ENCODE measurements at places on chromosomes 1 and 21.

- DNase-seq: no peak
- H3K27me3 ChIP-seq: no peaks in the 10 kb centered on the region
- H3K4me3 ChIP-seq: no peak overlapping the region
- H3K27ac ChIP-seq: no peak overlapping the region
Observed at GRCh38 chr1:24921412-24921811, 8.7 kb downstream of the RUNX3 start.

DNA sequence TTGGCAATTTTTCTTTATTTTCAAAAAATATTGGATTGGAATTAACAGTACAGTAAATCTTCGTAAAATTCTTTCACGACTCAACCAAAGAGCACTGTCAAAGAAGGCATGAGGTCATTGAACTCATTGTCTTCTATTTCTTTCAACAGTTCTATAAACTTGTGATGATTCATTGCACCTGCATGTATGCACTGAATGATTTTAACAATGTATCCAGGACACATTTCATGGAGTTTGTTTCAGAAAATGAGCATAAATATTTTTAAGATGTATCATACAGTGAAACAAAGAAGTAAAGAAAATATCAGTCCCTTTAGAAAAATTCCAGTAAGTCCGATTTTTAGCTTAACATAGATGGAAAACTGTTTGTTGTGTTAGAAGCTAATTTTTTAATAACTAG is 33.6 kb upstream of the CD34 start:
- no peak overlapping the region for H3K27ac ChIP-seq
- no peak overlapping the region for H3K4me3 ChIP-seq
- DNase-seq: peak; percentile 25
- H3K27me3 ChIP-seq: no peaks in the 10 kb centered on the region
- H3K36me3 ChIP-seq: no peaks in the 10 kb centered on the region

DNA sequence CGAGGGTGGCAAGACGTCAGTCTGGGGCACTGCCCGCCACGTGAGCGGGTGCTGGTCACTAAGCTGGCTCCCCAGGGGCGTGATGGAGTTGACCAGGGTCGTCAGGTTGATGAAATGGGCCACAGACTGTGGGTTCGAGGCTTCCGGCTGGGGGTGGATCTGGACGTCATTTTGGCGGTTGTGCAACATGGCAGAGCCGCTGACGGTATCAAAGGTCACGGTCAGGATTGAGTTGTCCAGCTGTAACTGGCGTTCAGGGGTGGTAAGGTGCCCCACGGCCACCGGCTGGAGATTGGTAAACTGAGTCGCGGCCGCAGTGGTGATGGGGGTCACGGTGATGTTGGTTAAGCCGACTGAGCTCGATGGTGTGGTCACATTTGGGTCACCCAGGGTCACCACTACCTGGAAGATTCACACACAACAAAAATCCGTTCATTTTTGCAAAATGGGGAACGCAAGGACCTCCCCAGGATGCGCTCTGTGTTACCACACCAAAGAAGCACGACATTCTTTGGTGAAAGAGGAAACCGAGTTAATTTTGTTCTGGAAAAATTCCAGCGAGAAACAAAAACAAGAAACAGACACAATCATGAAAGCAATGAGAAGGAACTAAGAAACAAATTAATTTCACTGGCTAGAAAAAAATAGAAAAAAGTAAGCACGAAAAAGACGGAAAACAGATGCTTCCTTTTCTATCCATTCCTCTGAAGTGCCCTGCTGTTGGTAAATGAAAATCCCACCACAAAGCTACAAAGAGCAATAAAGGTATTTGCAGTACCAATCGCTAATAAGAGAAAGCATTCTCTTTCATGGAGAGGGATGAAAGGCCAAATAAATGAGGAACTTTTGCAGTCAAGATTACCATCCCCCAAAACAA is 34.7 kb upstream of the RIPK4 start:
- H3K27me3 ChIP-seq: no peaks in the 10 kb centered on the region
- no peaks in the 10 kb centered on the region for H3K36me3 ChIP-seq
- no peaks in the 10 kb centered on the region for H3K4me1 ChIP-seq
- no peak for DNase-seq
- no peak overlapping the region for H3K27ac ChIP-seq

DNA sequence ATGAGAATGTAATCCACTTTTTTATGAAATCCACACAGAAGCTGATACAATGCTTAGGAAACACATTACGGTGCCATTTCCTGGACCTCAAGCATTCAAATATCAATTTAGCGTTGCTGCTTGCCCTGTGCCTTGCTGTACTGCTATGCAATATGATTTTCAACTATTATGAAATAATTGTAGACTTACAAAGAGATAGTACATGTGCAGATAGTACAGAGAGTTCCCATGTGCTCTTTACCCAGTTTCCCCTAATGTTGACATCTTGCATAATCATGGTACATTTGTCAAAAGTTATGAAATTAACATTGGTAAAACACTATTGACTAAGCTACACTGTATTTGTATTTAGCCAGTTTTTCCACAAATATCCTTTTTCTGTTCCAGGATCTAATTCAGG is 37.7 kb upstream of the PTBP2 start:
- H3K27ac ChIP-seq: no peak overlapping the region
- H3K27me3 ChIP-seq: no peaks in the 10 kb centered on the region
- H3K36me3 ChIP-seq: no peaks in the 10 kb centered on the region
- H3K4me3 ChIP-seq: no peak overlapping the region

DNA sequence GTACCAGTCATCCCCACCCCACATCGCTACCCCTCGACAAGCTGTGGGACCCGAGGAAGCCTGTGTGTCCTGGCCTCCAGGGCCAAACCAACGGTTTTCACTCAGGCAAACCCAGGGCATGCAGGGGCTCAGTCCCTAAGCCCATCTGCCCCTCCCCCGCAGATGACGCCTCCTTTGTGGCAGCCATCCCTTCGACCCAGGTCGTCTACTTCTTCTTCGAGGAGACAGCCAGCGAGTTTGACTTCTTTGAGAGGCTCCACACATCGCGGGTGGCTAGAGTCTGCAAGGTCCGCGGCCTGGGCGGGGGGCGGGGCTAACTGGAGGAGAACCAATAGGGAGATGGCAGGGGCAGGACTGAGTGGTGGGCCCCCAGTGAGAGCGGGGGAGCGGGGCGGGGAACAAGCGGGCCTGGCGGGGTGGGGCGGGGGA is 7.4 kb downstream of the SEMA4A start:
- H3K4me3 ChIP-seq: no peak overlapping the region
- H3K36me3 ChIP-seq: 0 out of 2 replicates have a peak, but pooled peaks cover 5% of the 10 kb centered on the region
- no peak for DNase-seq
- H3K27ac ChIP-seq: no peak overlapping the region
- no peaks in the 10 kb centered on the region for H3K27me3 ChIP-seq
- H3K4me1 ChIP-seq: peaks cover 18% of the 10 kb centered on the region

DNA sequence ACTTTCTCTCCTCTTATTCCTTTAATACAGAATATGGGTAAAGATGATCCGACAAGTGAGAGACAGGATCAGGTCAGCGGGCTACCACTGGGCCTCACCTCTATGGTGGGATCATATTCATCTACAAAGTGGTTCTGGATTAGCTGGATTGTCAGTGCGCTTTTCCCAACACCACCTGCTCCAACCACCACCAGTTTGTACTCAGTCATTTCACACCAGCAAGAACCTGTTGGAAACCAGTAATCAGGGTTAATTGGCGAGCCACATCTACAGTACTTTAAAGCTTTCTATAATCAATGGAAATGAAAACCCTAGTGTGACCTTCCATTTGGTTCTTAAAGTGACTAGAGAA is 643 bp downstream of the NRAS start:
- H3K4me3 ChIP-seq: peak overlapping the region; percentile 94
- no peak for DNase-seq
- peaks cover 20% of the 10 kb centered on the region for H3K4me1 ChIP-seq
- H3K27ac ChIP-seq: no peak overlapping the region
- H3K27me3 ChIP-seq: no peaks in the 10 kb centered on the region
- peaks cover 44% of the 10 kb centered on the region for H3K36me3 ChIP-seq

DNA sequence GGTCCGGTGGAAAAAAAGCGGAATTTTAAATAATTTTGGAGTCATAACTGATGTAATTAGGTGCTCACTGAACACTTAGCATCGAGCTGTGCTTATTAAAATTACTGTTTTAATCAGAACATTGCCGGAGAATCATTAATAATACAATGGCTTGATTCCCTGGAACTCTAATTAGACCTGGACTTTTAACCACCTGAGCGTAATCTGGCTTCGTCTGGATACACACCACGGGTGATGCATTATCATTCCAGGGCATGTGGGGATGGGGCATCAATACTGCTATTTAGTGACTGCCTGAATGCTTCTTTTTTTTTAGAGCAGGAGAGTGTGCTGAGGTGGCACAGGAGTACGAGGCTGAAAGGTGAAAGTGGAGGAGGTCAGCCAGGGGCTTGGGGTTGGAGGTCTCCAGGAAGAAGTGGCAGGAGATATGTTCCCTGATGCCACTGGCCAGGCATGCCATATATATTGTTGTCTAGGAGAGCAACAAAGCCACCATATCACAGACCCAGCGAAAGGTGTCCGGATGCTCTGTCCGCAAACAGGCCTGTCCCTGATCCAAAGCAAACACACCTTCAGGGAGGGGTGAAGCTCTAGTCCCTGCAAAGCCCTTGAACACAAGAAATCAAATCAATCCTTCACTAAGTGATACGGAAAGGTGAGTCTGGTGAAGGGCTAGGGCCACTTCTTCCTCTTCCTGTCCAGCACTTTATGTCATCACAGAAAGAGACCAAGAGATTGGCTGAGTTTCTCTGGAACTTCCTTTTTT is 125.2 kb downstream of the PLXNA2 start:
- DNase-seq: no peak
- H3K36me3 ChIP-seq: no peaks in the 10 kb centered on the region
- no peak overlapping the region for H3K4me3 ChIP-seq
- no peaks in the 10 kb centered on the region for H3K4me1 ChIP-seq
- H3K27ac ChIP-seq: no peak overlapping the region
- H3K27me3 ChIP-seq: no peaks in the 10 kb centered on the region

DNA sequence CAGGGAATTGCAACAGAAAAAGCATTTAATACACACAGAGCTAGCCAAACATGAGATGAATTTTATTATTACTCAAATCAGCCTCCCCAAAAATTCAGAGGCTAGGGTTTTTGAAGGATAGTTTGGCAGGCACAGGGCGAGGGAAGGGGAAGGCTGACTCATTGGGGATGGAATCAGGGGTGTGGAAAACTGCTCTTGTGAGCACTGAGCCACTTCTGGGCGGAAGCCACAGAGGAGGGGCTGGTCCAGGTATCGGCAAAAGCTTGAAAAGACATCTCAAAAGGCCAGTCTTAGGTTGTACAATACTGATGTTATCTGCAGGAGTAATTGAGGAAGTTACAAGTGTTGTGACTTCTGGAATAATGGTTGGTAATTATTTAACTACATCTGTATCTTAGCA is 109.4 kb downstream of the TLR5 start:
- H3K4me3 ChIP-seq: no peak overlapping the region
- H3K27ac ChIP-seq: no peak overlapping the region
- H3K4me1 ChIP-seq: peaks cover 8% of the 10 kb centered on the region
- H3K36me3 ChIP-seq: no peaks in the 10 kb centered on the region
- no peak for DNase-seq

GRCh38 chr21:45269861-45270260 is 17.8 kb downstream of the POFUT2 start:
- H3K36me3 ChIP-seq: peaks cover 40% of the 10 kb centered on the region
- H3K27ac ChIP-seq: no peak overlapping the region
- H3K4me3 ChIP-seq: no peak overlapping the region

DNA sequence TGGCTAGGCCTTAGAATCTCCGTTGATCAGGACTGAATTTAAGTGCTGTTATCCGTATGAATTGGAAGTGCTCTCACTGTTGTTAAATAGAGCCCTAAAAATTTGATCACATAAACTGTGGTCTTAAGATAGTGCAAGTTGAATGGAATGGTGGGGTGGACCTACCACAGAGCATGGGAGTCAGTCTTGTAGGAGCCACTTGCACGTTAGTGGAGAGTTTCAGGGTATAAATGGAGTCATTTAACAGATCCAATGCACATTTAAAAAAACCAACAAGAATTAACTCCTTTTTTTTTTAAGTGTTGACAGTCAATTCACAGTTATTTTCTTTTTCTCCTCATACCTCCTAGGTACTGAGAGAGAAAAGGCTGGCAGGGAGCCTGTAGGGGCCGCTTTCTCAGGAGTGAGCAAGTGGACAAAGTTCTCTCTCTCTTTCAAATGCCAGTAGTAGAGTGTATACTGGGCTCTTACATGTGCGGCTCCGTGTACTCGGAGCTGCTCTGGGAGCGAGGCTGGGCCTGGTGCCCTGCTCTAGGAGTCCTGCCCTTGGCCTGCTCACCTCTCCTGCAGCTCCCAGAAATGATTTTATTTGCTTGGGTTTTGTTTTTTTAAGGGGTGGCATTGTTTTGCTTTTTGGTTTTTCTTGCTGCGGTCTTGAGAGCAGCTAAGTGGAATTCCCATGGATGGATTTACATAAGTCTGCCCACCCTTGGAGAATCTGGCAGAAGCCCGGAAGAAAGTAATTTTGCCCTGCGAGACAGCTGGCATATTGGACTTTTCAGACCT is 91.3 kb downstream of the ATP5PO start:
- no peaks in the 10 kb centered on the region for H3K36me3 ChIP-seq
- H3K4me3 ChIP-seq: no peak overlapping the region
- no peak overlapping the region for H3K27ac ChIP-seq
- H3K27me3 ChIP-seq: no peaks in the 10 kb centered on the region

- no peak overlapping the region for H3K4me3 ChIP-seq
- H3K27ac ChIP-seq: no peak overlapping the region
- H3K36me3 ChIP-seq: no peaks in the 10 kb centered on the region
- no peaks in the 10 kb centered on the region for H3K4me1 ChIP-seq
Observed at GRCh38 chr1:181855380-181855779, 206.1 kb downstream of the ZNF648 start.

Data from Karpas-422 (cell line).